ENCODE measurements at places on chromosomes 11 and 22.

GRCh38 chr11:61147791-61148620 lies 13.2 kb downstream of the VPS37C start:
- DNase-seq: peak; percentile 53

DNA sequence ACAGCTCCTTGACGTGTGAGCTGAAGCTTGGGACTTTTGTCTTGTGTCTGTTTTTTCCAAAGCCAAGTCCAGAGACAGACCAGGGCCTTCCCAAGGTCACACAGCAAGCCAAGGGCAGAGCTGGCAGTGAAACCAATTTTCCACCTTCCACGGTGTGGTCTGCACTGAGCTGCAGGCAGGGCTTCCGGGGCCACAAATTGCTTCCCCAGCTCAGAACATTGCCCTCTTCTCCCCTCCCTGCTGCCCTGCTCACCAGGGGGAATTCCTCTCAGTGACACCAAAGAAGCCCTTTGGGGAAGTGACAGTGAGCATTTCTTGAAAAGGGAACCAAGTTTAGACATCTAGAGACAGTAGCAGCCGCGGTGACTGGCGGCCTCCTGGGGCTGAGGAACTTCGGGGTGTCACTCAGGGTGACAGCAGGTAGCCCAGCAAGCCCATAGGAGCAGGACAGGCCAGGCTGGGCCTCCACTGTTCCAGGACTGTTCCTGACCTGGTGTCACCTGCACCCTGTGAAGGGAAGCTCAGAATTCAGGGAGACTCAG lies 9.2 kb downstream of the FXYD2 start:
- DNase-seq: peak; percentile 66

- no peak for DNase-seq
These were observed 154.6 kb downstream of the GRIK4 start for GRCh38 chr11:120666121-120666639.

- DNase-seq: no peak
These were observed 262.1 kb downstream of the DDX10 start for GRCh38 chr11:108926841-108927577.

GRCh38 chr22:49536571-49537131 lies 291.0 kb downstream of the BRD1 start:
- DNase-seq: no peak

DNA sequence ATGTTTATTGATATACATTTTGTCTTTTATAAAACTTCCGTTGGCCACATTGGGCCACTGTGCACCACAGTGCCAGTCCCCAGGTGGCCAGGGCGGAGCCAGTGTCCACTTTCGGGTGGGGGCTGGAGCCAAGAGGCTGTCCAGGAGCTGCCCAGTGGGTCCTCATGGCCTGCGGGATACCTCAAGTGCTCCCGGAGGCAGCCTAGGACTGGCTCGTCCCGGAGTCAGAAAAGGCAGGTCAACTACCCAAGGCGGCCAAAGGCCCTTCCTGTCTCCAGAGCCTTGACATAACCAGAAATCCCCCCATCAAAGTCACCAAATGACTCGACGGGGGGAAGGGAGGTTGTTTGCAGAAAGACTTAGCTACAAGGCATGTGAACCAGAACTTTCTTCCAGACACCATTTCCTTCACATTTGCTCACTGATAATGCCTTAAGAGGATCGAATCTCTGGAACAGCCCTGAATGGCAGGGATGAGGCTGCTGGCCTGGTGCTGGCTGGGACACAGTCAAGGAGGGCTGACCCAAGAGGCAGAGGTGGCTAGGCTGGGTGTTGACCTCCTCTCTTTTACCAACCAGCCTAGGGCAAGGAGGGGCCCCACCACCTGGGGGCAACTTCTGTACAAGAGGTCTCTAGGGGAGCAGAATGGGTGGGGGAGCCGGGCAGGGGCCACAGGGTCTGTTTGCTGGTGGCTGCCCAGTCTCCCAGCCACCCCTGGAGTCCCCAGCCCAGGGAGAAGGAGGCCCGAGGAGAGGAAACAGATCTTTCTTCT lies 8.4 kb downstream of the MRGPRF start:
- DNase-seq: no peak

- no peak for DNase-seq
These were observed 1.0 kb upstream of the L3MBTL2 start for GRCh38 chr22:41204066-41204465.

GRCh38 chr11:63937713-63938478 lies 906 bp upstream of the NAA40 start:
- no peak for DNase-seq

DNA sequence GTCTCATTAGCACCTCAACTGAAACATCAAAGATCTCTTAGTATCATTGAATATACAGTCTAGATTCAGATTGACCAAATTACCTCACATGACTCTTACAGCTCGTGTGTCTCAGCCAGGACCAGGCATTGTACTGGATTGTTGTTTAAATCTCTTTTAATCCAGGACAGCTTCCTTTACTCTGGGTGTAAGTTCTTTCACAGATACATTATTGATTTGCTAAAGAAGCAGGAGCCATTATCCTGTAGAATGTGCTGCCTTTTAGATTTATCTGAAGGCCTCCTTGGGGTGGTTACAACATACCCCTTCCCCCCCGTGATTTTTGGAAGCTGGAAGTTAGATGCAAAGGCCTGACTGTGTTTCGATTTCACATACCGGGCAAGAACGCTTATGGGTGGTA lies 4.2 kb downstream of the MCM5 start:
- no peak for DNase-seq

- no peak for DNase-seq
These were observed 579 bp upstream of the CABP7 start for GRCh38 chr22:29718949-29719898.

- no peak for DNase-seq
These were observed 1.3 kb upstream of the SEC14L3 start for GRCh38 chr22:30472994-30473720.

DNA sequence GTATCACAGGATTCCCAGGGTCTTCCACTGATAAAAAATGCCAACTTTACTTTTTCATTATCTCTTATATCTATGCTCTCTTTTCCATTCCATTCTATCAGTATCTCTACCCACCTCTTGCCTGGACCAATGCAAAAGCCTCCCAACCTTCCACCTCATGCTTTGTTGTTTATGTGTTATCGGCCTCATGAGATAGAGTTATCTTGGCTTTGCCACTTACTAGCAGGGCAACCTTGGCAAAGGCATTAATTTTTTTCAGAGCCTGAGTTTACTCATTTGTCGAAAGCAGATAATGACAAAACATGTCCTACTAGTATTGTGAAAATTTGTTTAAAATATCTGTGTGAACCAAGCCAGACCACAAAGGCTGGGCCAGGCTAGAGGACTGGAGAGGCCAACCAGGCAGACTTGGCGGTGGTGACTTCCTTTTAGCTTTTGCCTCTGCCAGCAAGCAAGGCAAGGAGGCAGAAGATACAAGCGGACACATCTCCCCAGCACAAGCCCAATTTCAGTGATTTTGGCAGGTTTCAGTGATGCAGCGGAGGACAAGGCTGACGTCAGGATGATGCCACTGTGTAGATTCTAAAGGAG lies 106.9 kb downstream of the ADAMTS15 start:
- no peak for DNase-seq

GRCh38 chr11:28969832-28970231 lies 861.6 kb downstream of the METTL15 start:
- DNase-seq: no peak

DNA sequence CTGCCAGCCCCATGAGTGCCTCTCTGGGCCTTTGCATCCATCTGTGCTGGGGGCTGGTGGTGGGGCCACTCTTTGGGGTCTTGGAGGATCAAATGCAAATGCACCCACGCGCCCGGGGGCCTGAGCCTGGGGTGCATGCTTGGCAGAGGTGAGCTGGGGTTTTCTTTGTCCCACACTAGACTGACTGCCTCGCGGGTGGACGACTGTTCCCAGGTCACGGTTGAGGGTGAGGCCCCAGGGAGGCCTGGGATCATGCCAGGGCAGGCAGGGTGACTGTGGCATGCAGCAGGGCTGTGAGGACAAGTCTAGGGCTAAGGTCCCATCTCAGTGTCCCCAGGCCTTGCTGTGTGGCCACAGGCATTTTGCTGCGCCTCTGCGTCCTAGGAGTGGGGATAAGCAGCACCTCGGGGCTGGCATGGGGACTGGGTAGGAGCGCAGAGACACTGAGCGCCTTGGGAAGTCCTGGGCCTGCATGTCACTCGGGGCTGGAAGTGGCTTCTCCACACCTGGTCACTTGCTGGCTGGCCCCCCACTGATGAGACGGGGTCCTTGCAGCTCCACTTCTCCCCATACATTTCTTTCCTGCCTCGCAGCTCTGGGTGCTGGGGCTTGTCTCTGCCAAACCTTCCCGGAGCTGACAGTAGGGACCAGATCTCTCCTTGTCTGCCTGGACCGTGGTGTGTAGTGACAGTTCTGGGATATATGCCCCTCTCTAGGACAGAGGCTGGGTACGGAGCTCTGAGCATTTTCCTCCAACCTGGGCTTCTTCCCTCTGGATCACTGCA lies 133.1 kb downstream of the CTTN start:
- DNase-seq: no peak

DNA sequence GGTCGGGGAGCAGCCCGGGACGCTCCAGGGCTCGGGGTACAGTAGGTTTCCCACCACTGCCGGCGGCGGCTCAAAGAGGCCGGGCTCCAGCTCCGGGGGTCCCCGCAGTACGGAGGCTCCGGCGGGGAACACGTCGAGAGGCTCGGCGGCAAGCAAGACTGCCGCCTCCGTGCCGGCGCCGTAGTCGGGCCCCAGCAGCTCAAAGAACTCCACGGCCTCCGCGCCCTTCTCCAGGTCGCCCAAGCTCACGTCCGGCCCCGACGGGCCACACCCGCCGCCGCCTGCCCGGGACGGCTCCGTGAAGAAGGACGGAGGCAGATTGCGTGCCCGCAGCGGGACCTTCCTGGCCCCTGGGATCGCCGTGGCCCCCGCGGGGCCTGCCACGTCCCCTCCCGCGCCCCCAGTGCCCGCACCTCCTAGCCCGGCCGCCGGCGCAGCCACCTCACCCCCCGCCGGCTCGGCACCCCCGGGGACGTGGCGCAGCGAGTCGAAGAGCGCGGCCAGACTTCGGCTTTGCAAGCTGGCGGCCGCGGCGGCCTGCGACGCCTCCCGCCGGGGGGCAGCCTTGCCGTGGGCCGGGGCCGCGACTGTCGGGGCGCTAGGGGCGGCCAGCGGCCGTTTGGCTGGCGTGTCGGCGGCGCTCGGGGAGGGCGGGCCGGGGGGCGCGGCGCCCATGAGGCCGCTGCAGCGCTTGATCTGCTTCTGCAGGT lies 775 bp downstream of the FAM181B start:
- no peak for DNase-seq

DNA sequence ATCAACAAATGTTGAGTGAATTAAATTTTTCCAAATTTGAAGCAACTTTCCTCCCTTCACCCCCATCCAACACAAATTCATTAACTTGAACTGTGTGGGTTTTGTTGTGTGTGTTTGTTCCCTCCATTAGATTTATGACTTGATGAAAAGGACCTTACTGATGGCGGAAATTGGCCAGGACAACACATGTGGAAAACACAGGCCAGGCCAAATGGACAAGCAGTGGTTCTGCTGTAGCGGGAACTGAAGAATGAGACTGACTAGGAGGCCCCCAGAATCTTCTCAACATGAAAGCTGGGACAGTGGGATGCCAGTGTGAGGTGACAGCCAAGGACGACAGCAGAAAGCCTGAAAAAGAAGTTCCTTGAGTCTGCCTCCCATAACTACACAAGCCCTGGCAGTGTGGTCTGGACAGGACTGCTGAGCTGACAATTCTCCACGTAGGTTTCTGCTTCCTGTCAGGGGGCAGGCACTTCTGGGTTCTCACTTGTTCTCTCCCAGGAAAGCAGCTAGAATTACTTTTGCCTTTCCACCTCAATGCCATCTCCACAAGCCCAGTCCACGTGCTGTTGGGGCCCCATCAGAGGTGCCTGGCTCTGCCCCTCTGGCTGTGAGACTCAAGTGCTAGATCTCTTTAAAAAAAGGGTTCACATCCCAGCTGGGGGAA lies 94.3 kb downstream of the ETS1 start:
- no peak for DNase-seq

- no peak for DNase-seq
These were observed 628.4 kb downstream of the BRD1 start for GRCh38 chr22:49199224-49199623.

DNA sequence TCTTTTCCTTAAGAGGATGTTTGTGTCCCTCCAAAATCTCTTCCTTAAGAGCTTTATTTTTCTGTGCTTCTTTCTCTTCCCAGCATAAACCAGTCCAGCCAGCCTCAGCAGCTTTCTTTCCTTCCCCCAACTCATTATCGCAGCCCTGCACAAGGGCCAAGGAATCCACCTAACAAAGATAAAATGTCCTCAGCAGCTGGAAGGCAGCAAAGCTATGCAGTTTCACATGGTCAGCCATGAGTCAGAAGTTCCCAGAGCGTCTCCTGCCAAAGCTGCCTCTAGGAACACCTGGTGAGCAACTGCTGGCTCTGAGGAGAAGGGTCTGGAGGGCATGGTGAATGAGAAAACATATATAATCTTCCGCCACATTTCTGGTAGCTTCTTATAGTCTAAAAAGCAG lies 45.3 kb upstream of the HMGXB4 start:
- no peak for DNase-seq

GRCh38 chr22:22591348-22592299 lies 32.6 kb upstream of the PRAME start:
- no peak for DNase-seq

GRCh38 chr11:8250434-8250833 lies 13.2 kb downstream of the LMO1 start:
- no peak for DNase-seq

- no peak for DNase-seq
These were observed 796.6 kb downstream of the TBC1D22A start for GRCh38 chr22:47558828-47559700.

DNA sequence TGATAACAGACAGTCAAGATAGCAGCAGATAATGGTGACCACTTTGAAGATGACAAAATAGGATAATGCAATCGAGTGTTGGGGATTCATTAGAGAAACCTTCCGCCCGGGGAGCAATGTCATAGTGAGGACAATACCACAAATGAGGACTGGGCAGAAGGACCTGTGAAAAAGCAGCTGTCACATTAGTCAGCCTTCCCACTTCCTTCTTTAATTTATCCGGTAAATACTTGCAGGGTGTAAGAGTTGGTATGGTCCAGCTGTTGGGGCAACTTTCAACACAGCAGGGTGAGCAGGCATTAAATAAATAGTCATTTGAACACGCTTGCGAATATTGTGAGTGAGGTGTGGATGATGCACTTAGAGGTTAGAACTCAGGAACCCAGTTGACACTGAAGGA lies 132.5 kb upstream of the KIRREL3 start:
- no peak for DNase-seq

DNA sequence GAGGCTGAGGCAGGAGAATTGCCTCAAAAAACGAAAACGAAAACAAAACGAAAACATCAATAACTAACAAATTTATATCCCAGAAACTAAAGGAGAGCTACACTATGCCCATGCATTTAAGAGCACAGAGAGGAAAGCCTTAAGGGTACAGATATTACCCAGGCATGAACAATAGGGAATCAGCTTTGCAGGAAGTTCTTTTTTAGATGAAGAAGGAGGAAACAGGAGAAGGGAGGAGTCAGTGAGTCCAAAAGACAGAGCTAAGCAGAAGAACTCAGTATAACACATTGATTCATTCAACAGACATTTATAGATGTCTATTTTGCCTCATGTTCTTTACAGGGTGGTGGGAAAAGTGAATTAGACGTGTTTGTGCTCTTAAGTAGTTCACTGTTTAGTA lies 8.3 kb downstream of the MRPL17 start:
- no peak for DNase-seq

GRCh38 chr22:45210174-45210573 lies 30.5 kb downstream of the KIAA0930 start:
- DNase-seq: no peak

Data from DMS79 (cell line).